ENCODE measurements at places on chromosomes 7 and 10. TPM values are rescaled to one million over a fixed set of nuclear protein-coding genes. Genes with fewer than 3 reads are reported as not detected.

The COX15 gene
- 48.5 TPM for total RNA-seq

The MMRN2 gene
- 5.9 TPM for total RNA-seq

The STEAP4 gene
- total RNA-seq, result 0.31 TPM

The ASB10 gene
- total RNA-seq, result not detected

The PRKCQ gene
- 2.2 TPM for total RNA-seq

The AGMO gene
- not detected for total RNA-seq

The CACNB2 gene
- 35.1 TPM for total RNA-seq

The SLC16A12 gene
- total RNA-seq, result 2.2 TPM

The SLC26A3 gene
- total RNA-seq, result not detected

The GRID1 gene
- total RNA-seq, result 26.3 TPM

The HOXA4 gene
- not detected for total RNA-seq
